SJCRH30 (cell line): ENCODE measurements at places on chromosomes 6 and 20. TPM values are rescaled to one million over a fixed set of nuclear protein-coding genes. Genes with fewer than 3 reads are reported as not detected.

DNA sequence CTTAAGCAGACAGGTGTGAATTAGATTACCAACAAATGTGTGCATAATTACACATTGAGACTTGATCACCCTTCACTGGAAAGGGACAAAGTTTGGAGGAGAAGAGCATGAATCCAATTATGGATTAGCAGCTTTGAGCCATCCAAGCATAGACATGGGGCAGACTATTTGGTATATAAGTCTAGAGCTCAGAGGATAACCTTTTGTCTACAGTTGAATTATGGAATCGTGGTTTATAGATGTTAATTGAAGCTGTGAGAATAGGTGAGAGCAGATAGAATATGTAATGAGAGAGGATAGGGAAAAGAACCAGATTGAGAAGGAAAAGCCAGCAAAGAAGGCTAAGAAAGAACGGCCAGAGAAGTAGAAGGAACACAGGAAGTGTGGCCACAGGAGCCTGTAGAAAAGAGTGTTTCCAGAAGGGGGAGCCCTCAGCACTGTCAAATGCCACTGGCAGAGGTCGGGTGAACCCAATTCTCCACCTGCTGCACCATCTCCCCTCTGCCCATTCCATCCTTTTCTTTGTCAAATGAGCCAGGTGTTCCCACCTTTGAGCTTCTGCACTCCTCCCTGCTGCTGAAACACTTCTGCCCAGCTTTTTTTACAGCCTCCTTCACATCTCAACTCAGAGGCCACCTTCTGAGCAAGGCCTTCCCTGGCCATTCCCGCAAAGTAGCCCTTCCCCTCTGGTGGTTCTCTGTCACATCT, 7.3 kb downstream of the DNTTIP1 start:
- H3K4me3 ChIP-seq, result no peak overlapping the region
- no peaks in the 10 kb centered on the region for H3K27me3 ChIP-seq
- DNase-seq, result peak; percentile 79
- no peaks in the 10 kb centered on the region for H3K4me1 ChIP-seq
- H3K27ac ChIP-seq, result no peak overlapping the region

DNA sequence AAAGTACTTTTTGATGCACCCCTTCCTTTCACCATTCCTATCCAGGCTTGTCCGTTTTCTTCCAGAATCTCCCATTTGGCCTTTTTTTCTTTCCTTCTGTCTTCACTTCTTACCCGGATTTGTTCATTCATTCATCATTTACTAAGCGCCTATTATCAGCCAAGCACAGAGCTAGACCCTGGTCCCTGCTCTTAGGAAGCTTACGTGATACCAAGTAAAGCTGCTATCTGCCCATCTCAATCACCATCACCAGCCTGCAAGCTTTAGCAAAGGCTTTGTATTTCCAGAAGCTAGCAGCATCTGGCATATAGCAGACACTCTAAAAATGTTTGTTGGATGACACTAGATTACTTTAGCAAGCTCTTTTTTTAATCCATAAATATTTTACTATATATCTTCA, 4.8 kb downstream of the NDRG3 start:
- no peaks in the 10 kb centered on the region for H3K36me3 ChIP-seq
- no peak overlapping the region for H3K27ac ChIP-seq
- 0 out of 2 replicates have a peak, but pooled peaks cover 2% of the 10 kb centered on the region for H3K4me1 ChIP-seq
- no peak for DNase-seq

DNA sequence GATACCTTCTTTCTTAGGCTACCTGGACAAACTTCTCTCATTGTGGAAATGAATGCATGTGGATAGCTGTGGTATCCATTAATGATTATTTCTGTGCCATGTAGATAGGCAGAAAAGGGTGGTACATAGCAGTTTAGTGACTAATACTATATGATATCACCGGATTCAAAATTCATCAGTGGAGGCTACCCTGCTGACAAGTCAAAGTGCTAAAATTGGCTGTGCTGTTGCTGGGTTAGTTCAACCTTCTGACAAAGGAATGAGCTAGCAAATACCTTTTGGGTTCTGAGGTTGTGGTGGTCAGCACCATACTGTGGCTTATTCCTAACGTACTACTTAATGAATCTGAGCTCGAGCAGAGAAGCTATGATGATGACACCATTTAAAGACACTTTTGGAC, 109.1 kb downstream of the TFAP2B start:
- no peak for DNase-seq
- no peak overlapping the region for H3K27ac ChIP-seq
- no peak overlapping the region for H3K4me3 ChIP-seq

GRCh38 chr6:85115876-85116275, 334.0 kb upstream of the NT5E start:
- H3K4me1 ChIP-seq, result no peaks in the 10 kb centered on the region
- 0 out of 2 replicates have a peak, but pooled peaks cover 8% of the 10 kb centered on the region for H3K27me3 ChIP-seq
- H3K4me3 ChIP-seq, result no peak overlapping the region
- H3K27ac ChIP-seq, result no peak overlapping the region

- no peak for DNase-seq
- H3K4me1 ChIP-seq, result no peaks in the 10 kb centered on the region
Measured at GRCh38 chr6:150282806-150283205, 86.0 kb upstream of the IYD start.

DNA sequence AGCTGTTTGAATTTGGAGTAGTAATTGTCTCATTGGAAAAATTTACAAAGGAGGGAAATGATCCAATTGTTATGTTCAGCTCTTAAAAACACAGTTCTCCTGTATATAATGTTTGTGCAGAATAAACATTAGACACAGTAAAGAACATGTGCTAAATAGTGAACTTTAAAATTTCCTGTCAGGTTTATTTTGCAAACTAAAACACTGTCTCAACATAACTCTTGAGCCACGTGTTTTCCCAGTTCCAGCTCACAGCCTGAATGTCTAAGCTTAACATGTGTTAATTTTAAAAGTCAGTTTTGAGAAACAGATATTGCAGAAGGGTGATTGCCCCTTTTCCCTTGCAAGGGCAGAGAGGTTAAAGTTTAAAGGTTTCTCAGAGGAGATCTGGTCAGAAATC, 20.6 kb downstream of the EPHA7 start:
- DNase-seq, result no peak
- no peak overlapping the region for H3K4me3 ChIP-seq
- H3K36me3 ChIP-seq, result peaks cover 60% of the 10 kb centered on the region
- H3K4me1 ChIP-seq, result peaks cover 46% of the 10 kb centered on the region

GRCh38 chr20:4195499-4195898, 180.1 kb upstream of the RNF24 start:
- no peaks in the 10 kb centered on the region for H3K27me3 ChIP-seq
- DNase-seq, result no peak
- H3K4me1 ChIP-seq, result no peaks in the 10 kb centered on the region

GRCh38 chr6:11493974-11494373, 43.6 kb upstream of the TMEM170B start:
- H3K36me3 ChIP-seq, result no peaks in the 10 kb centered on the region
- no peaks in the 10 kb centered on the region for H3K27me3 ChIP-seq
- no peak overlapping the region for H3K27ac ChIP-seq
- H3K4me3 ChIP-seq, result no peak overlapping the region
- no peaks in the 10 kb centered on the region for H3K4me1 ChIP-seq

DNA sequence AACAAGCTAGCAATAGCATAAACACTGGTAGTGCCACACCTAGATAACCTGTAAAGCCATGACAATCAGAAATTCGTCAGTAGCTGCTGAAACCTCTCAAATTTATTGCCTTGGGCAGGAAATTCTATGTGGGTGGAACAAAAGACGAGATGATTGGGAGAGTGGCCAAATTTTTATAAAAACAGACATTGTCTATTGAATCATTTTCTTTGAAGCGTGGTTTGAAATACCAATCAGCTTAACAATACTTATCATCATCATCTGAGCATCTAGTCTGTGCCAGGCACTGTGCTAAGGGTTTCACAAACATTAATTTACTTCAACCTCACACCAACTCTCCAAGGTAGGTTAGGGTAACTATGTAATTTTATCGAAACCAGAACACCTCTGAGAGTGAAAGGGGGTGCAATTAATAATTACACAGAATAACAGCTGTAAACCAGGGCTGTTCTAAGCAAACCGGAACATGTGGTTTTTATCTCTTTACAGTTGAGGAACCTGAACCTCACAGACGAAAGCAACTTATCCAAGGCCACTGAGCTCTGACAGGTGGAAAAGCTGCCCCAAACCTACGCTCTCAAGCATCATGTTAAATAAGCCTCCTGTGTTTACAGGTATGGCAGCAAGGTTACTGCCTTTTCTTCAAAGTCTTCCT, 43.4 kb downstream of the NHSL1 start:
- H3K27me3 ChIP-seq, result no peaks in the 10 kb centered on the region
- no peak for DNase-seq
- no peaks in the 10 kb centered on the region for H3K36me3 ChIP-seq
- H3K4me1 ChIP-seq, result peaks cover 5% of the 10 kb centered on the region; the same call in 1 of the 2 replicates

DNA sequence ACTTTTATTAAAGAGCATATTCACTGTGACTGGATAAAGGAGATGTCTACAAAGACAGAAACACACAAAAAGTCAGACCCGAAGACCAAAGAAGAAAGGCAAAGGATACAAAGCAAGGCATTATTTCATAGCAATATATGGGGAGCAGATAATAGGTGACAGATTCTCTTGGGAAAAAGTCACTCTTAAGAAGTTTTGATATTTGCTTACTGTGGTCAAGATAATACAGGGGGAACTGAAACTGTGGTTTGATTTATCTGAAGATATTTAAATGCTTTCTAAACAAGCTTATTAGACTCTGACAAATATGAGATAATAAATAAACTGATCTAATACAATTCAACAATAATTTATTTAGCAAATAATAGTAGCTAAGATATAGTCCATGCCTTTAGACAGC, 14.7 kb downstream of the CYP39A1 start:
- no peak for DNase-seq
- no peak overlapping the region for H3K4me3 ChIP-seq
- no peaks in the 10 kb centered on the region for H3K36me3 ChIP-seq

- H3K4me1 ChIP-seq, result no peaks in the 10 kb centered on the region
- peak; percentile 58 for DNase-seq
- H3K27me3 ChIP-seq, result no peaks in the 10 kb centered on the region
- H3K36me3 ChIP-seq, result no peaks in the 10 kb centered on the region
- no peak overlapping the region for H3K27ac ChIP-seq
Measured at GRCh38 chr6:27280064-27280539, 32.0 kb downstream of the POM121L2 start.

DNA sequence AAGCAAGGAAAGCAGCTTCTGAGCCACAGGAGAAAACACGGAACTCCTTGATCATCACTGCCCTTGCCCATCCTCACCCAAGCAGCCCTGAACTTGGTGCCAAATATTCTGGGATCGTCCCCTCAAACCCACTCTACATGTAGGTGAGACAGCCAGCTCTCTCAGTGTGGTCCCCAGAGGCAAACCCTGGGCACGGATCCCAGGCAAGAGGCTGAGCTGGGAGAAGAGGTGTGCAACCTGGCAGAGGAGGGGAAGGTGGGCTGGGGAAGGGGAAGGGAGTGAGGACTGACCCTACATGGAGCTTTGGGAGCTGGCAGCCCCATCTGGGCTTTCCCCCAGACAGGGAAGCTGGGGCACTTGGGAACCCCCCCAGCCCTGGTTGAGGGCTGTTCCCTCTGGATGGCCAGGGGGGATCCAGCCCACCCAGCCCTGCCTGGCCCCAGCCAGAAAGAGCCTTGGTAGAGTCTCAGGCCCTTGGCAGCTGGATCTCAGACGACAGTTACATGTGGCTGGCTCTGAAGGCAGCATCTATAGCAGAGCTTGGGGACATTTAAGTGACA, 186.2 kb upstream of the CST7 start:
- H3K4me1 ChIP-seq, result peaks cover 11% of the 10 kb centered on the region
- H3K27me3 ChIP-seq, result no peaks in the 10 kb centered on the region
- H3K4me3 ChIP-seq, result no peak overlapping the region
- no peak for DNase-seq
- no peaks in the 10 kb centered on the region for H3K36me3 ChIP-seq

- no peaks in the 10 kb centered on the region for H3K36me3 ChIP-seq
- H3K27ac ChIP-seq, result no peak overlapping the region
Measured at GRCh38 chr20:41011551-41012067, 17.0 kb upstream of the TOP1 start.

- no peaks in the 10 kb centered on the region for H3K27me3 ChIP-seq
- no peaks in the 10 kb centered on the region for H3K36me3 ChIP-seq
- H3K27ac ChIP-seq, result no peak overlapping the region
- no peak overlapping the region for H3K4me3 ChIP-seq
- DNase-seq, result no peak
Measured at GRCh38 chr6:139738801-139739455, 364.5 kb upstream of the CITED2 start.

STK38 gene
- 26.9 and 27.6 TPM in 2 replicates for total RNA-seq

TMEM63B gene
- 11.5 TPM in 2 replicates for total RNA-seq

RPP40 gene
- total RNA-seq, result 24.7 and 30.6 TPM in 2 replicates

IMPG1 gene
- total RNA-seq, result 0.25 and 0.65 TPM in 2 replicates

FHL5 gene
- total RNA-seq, result not detected in 2 replicates

ASXL1 gene
- total RNA-seq, result 54.4 and 56.0 TPM in 2 replicates

PGM3 gene
- 35.3 and 38.2 TPM in 2 replicates for total RNA-seq

RSPH9 gene
- total RNA-seq, result not detected in 2 replicates
